ENCODE measurements at places on chromosomes 2 and 18.

DNA sequence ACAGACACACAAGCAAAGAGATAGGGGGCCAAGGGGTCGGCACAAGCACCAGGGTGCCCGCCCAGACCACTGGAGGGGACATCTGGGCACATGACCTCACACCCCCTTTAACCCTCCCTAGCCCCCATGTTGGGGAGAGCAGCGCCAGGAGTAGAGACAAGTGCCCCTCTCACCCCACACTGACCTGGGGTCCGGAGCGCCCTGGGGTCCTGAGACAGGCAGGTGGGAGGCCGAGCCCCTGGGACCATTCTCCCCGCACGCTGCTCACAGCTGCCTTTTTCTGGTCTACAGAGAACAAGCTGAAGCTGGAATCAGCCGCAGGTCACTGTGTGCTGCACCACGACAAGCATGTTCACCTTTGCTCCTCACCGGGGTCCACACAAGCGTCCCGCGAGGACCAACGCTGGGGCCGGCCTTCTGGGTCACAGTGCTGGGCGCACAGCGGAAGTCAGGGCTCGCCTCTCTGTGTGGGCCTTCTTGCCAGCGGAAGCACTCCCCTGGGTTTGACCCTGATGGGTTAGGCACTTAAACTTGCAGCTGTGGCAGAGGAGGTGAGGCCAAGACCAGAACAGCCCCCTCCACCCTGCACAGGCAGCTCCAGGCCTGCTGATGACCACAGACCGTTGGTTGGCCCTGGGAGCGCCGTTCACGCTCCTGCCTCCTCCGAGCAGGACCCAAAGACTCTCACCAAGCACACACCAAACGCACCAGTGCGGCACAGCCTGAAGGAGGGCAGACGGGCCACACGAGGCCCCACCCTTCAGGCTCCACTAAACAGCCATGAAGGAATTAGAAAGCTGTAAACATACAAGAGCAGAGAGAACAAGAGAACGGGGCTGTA, 275.3 kb downstream of the EIPR1 start:
- DNase-seq: no peak

DNA sequence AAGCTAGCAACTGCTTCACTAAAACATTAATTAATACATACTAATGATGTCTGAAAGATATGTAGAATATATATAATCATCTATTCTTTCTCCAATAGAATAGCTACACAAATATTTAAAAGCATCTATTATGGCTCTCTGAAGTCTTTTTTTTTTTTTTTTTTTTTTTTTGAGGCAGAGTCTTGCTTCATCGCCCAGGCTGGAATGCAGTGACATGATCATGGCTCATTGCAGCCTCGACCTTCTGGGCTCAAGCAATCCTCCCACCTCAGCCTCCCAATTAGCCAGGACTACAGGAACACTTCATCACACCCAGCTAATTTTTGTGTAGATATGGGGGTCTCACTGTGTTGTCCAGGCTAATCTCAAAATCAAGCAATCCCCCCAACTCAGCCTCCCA, 120.4 kb upstream of the KYNU start:
- DNase-seq: no peak

GRCh38 chr18:47585136-47585535, 333.7 kb upstream of the SKOR2 start:
- DNase-seq: no peak

GRCh38 chr2:150043172-150043500, 444.3 kb downstream of the RND3 start:
- no peak for DNase-seq

DNA sequence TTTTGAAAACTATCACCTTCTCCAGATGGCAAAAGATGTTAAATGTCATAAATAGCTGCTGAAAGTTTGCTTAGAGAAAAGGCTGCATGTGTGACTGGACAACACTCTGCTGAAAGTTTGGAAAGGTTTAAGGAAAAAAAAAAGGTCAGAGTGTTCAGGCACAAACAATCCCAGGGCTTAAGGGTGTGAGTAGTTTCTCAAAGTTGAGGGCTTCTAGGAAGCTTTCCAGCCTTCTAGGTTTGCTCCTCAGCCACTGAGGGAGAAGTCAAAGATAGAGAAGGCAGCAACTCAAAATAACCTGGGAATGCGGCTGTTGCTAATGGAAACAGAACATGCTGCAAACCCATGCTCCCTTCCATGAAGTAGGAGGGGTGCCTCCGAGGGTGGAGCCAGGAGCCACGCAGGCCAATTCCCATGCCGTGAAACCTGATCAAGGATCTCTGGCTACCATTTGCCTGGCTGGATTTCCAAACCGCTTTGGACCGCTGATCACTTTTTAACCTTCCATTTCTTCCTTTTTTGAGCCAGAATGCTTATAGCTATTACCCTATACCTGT, 88.0 kb downstream of the TEX51 start:
- no peak for DNase-seq

- no peak for DNase-seq
Measured at GRCh38 chr2:9549420-9549819, 6.2 kb downstream of the ADAM17 start.

DNA sequence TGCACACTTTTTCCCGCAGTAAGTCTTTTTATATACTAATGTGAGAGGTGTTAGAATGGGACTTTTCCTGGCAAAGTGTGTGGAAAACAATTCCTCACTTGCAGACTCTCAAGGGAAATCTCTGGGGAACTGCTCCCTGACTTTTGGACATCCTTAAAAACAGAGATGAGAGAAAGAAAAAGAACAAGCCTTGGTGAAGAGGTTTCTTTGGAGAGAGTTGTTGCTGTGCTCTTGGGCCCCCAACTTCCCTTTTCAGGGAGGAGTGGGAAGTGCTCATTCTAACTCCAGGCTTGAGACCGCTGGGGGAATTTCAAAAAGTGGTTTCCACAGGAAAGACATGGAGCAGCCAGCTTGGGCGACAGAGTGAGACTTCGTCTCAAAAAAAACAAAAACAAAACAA, 142.6 kb upstream of the SPRED2 start:
- no peak for DNase-seq

DNA sequence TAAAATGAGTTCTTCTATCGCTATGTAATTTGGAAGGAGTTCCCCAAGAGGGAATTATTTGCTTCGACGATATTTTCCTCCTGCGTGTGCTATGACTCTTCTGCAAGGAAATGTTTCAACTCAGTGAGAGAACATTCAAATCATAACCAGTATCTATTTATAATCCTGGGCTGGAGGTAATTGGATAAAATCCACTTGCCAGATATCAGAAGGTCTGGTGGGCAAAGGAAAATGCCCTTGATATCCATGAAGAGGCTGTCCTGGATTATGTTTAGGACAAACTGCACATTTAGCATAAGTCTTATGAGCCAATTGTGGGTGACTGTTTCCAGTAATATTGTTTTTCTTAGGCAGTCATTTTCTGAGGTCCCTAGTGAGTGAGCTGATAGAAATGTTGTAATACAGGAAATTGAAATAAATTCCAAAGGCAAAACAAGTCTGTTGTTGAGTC, 17.7 kb downstream of the RPIA start:
- no peak for DNase-seq

GRCh38 chr2:88932686-88933085, 241.2 kb downstream of the RPIA start:
- no peak for DNase-seq

- no peak for DNase-seq
Measured at GRCh38 chr2:78992451-78992806, 33.1 kb upstream of the REG3G start.

DNA sequence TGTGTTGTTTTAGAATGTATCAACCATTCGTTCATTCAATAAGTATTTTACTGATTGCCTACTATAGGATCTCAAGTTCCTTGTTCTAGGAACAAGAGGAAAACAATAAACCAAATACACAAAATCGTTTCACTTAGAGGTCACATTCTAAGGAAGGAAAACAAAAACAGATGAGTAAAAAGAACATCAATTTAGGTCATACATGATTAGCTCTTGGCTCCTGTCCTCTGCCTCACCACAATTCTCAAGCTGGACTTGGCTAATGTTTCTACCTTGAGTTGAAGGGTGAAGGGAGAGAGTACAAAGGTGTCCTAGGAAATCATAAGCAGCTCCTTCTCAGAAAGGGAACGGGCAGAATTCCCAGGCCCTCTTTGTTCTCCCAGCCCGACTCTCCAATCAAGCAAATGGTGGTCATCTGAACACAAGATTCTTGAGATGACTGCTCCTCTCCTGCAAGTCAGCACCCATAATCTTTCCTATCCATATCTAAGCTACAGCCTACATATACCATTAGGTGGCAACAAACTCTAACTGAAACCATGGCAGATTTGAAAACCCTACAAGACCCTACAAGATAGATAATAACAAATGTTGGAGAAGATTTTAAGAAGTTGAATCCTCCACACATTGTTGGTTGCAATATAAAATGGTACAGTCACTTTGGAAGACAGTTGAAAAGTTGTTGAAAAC, 76.0 kb downstream of the CBLN2 start:
- no peak for DNase-seq
